Stimulated activated CD8-positive, alpha-beta memory T cell treated with anti-CD3 and anti-CD28 coated beads, Interleukin-15, amount 100 ng/mL, for 4 hours (primary cell): ENCODE measurements at places on chromosomes 1 and 21.

GRCh38 chr1:156862997-156863599, 2.4 kb downstream of the NTRK1 start:
- DNase-seq: no peak

DNA sequence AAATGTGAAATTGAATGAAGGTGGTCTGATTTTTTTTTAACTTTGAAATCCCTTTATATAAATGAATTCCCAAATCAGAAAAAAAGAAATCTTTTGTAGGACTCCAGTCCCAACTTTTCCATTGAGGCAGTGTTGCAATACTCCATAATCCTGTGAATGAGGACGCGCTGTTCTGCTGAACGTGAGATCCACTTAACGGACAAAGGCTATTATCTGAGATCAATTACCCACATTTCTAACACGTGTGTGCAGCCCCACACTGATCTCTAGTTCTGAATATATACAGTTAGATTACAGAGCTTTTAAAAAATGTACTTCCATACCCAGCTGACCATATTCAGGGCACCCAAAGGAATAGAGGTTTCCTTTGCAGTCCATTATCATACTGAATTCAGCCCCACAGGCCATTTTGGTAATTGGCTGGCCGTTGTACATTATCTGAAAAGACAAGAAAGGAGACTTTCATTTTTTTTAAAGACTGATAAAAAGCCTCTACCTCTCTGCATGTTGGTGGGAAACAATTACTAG, 19.0 kb downstream of the RCC2 start:
- DNase-seq: no peak

DNA sequence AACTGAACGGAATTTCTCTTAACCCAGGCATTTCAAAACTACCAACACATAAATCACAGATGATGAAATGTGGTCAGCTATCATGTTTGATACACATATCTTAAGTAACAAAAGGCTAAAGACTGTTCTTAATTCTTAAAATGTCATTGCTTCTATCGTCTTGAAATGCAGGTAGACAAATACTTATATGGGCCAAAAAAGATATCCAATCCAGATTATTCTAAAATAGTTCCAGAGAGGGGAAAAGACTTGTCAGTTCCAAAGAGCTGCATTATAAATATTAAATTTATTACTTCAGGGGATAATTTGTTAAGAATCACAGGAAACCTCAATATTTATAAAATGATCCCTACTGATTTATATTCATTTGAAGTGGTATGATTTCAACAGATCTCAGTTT, 259.4 kb downstream of the FAF1 start:
- DNase-seq: no peak

- peak; percentile 53 for DNase-seq
Measured at GRCh38 chr1:153749408-153750005, 21.7 kb downstream of the INTS3 start.

- no peak for DNase-seq
Measured at GRCh38 chr1:40676501-40676900, 11.0 kb upstream of the RIMS3 start.
